ENCODE measurements at places on chromosomes 4 and X.
A peak's percentile ranks its signal among the peaks of the same experiment; 100 is the strongest.

DNA sequence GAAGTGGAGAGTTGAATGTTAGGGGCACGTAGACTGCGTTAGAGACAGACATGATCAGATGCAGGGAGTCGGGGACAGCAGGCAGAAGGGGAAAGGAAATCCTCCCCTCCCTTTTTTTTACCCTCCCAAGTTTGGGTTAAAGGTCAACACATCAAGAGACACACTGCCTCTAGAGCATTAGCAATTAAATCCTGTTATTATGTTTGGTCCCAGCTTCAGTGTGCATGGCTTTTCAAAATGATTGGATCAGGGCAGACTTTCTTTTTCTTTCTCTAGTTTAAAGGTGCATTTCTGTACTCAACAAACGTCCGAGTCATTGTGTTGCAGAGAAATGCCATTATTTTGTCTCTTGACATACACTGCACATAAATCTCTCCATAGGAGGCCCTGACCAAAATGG, 63.9 kb downstream of the USP26 start:
- H3K4me3 ChIP-seq: no peak overlapping the region
- no peaks in the 10 kb centered on the region for H3K4me1 ChIP-seq
- DNase-seq: no peak
- H3K27me3 ChIP-seq: no peaks in the 10 kb centered on the region
- no peak overlapping the region for H3K27ac ChIP-seq

GRCh38 chr4:102789317-102789717, 28.5 kb upstream of the MANBA start:
- no peak overlapping the region for H3K4me3 ChIP-seq
- no peak for DNase-seq
- H3K27me3 ChIP-seq: no peaks in the 10 kb centered on the region
- no peak overlapping the region for H3K27ac ChIP-seq
- H3K36me3 ChIP-seq: peaks cover 33% of the 10 kb centered on the region
- H3K4me1 ChIP-seq: peaks cover 9% of the 10 kb centered on the region

- H3K4me3 ChIP-seq: no peak overlapping the region
- no peak overlapping the region for H3K27ac ChIP-seq
- no peaks in the 10 kb centered on the region for H3K36me3 ChIP-seq
- DNase-seq: no peak
- no peaks in the 10 kb centered on the region for H3K4me1 ChIP-seq
Observed at GRCh38 chr4:11338956-11339782, 89.5 kb downstream of the HS3ST1 start.

DNA sequence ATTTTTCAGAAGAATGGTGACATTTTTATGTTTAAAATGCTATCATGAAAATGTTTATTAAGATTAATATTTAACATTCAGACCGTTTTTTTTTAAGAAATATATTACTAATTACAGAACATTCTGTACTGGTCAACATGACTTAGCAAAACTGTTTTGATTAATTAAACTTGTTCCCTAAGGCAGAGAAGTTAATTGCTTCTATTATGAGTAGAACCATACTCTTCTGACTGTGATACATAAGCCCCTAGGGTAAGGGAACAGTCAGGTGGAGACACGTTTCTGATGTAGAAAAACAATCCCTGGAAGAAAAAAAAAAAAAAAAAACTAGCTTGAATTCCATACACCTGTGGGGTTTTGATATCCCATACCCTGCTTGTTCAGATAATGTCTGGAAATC, 97.4 kb downstream of the GPM6A start:
- no peak for DNase-seq
- no peak overlapping the region for H3K4me3 ChIP-seq
- H3K36me3 ChIP-seq: no peaks in the 10 kb centered on the region
- H3K27me3 ChIP-seq: no peaks in the 10 kb centered on the region
- no peak overlapping the region for H3K27ac ChIP-seq

DNA sequence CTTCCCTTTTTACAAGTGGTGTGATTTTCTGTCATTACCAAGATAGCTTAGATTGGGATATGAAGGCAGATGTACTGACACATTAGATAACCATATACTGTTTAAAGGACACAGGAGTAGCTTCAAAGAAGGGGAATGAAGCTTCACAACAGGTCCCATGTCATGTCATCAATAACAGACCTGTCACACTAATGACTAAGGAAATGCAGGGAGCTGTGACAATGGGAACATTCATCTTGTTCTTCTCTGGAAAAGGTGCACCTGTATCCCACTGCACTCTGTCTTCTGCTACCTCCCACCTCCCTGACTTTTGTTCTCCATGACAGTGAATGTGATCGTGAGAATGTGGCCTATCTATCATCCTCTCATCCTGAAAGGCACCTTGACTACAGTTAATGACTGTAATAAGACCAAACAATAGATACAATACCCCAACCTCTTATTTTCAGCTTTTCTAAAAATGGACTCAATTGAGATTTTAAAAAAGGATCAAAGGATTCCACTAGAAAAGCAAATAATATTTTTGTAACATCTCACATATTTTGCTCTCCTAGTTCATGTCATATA, 472.5 kb downstream of the STPG2 start:
- H3K27ac ChIP-seq: no peak overlapping the region
- DNase-seq: no peak
- H3K27me3 ChIP-seq: no peaks in the 10 kb centered on the region
- H3K4me3 ChIP-seq: no peak overlapping the region

DNA sequence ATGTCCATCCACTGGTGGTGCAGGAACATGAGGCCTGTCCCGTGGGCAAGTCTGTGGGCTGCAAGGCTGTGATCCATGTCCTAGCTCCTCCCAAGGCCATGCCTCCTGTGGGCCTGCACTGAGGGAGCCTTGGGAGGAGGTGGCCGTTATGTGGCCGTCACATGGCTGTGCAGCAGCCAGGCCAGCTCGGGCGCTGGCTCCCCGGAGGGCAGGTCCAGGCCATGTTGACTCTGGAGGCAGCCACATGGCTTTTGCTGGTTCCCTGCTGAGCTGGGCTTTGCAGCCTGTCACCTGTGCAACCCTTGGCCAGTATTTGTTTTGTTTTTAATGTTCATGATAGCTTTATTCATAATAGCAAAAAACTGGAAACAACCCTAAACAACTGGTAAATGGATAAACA, 13.3 kb downstream of the ADRA2C start:
- no peaks in the 10 kb centered on the region for H3K27me3 ChIP-seq
- DNase-seq: no peak
- no peak overlapping the region for H3K4me3 ChIP-seq
- H3K36me3 ChIP-seq: no peaks in the 10 kb centered on the region
- no peak overlapping the region for H3K27ac ChIP-seq
- no peaks in the 10 kb centered on the region for H3K4me1 ChIP-seq

- H3K27me3 ChIP-seq: peaks cover 4% of the 10 kb centered on the region
- no peak for DNase-seq
Observed at GRCh38 chrX:104921584-104922205, 298.8 kb downstream of the TEX13A start.

- H3K4me1 ChIP-seq: peaks cover 15% of the 10 kb centered on the region
- H3K4me3 ChIP-seq: no peak overlapping the region
- no peak overlapping the region for H3K27ac ChIP-seq
- H3K36me3 ChIP-seq: peaks cover 34% of the 10 kb centered on the region
- no peaks in the 10 kb centered on the region for H3K27me3 ChIP-seq
- no peak for DNase-seq
Observed at GRCh38 chr4:17504081-17504480, 7.8 kb downstream of the QDPR start.

DNA sequence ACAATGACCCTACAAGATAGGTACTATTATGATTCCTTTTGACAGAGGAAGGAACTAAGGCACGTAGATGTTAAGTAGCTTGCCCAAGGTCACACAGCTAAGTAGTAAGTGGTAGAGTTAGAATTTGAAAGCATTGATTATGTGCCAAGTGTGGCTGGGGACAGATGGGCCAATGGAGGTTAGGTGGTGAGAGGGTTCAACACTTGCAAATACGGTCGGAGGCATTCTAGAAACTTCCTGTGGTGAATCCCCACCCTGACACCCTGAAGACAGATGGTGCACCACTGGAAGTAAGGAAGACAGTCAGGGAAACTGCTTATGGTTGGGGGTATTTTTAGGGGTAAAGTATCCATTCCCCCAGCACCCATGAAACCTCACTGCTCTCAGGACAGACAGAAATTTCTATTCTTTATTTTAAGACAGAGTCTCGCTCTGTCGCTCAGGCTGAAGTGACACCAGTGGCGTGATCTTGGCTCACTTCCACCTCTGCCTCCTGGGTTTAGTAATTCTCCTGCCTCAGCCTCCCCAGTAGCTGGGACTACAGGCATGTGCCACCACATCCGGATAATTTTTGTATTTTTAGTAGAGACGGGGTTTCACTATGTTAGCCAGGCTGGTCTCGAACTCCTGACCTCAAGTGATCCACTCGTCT, 142.5 kb downstream of the RASL11B start:
- peaks cover 10% of the 10 kb centered on the region for H3K36me3 ChIP-seq
- H3K4me3 ChIP-seq: no peak overlapping the region
- H3K4me1 ChIP-seq: peaks cover 2% of the 10 kb centered on the region
- H3K27me3 ChIP-seq: no peaks in the 10 kb centered on the region
- H3K27ac ChIP-seq: no peak overlapping the region
- no peak for DNase-seq

- H3K4me3 ChIP-seq: no peak overlapping the region
- H3K36me3 ChIP-seq: no peaks in the 10 kb centered on the region
- H3K27me3 ChIP-seq: no peaks in the 10 kb centered on the region
- DNase-seq: no peak
Observed at GRCh38 chr4:144176476-144176875, 36.0 kb upstream of the GYPA start.

DNA sequence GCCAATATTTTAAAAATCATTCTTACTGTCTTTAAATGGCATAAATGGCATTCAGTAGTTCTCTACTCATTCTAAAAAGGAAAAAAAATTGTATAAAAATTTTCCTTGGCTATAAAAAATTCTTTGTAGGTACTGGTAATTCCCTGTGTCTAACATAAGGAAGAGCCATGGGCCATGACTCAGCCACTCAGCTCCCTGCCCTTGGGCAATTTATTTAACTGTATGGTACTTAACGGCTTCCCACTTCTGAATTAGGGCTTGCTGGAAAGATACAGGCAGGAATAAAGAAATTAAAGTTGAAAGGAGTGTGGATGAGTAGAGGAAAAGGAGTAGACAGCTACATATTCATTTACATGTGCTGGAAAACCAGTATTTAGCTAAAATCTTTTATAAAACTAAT, 30.6 kb downstream of the ABHD18 start:
- no peak overlapping the region for H3K4me3 ChIP-seq
- peaks cover 8% of the 10 kb centered on the region for H3K4me1 ChIP-seq
- peaks cover 47% of the 10 kb centered on the region for H3K36me3 ChIP-seq
- no peak overlapping the region for H3K27ac ChIP-seq
- DNase-seq: no peak

DNA sequence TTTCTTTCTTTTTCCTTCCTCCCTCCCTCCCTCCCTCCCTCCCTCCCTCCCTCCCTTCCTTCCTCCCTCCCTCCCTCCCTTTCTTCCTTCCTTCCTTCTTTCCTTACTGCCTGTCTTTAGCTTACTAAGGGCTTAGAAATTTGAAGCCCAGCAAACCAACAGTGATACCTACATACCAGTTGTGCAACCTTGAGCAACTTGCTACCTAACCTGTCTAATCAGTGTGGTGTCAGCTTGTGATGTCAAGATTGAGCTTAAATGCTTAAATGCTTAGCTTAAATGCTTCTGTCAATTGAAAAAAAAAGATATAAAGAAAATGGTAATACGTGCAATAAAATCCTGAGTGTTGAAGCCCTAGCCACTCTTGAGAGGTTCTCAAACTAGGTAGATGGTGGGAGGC, 728.6 kb downstream of the TRIML1 start:
- H3K27ac ChIP-seq: no peak overlapping the region
- no peak for DNase-seq
- H3K36me3 ChIP-seq: no peaks in the 10 kb centered on the region
- H3K4me1 ChIP-seq: no peaks in the 10 kb centered on the region
- H3K27me3 ChIP-seq: no peaks in the 10 kb centered on the region
- no peak overlapping the region for H3K4me3 ChIP-seq

GRCh38 chr4:14874990-14875389, 127.3 kb upstream of the CPEB2 start:
- no peak overlapping the region for H3K27ac ChIP-seq
- H3K36me3 ChIP-seq: peaks cover 8% of the 10 kb centered on the region
- peaks cover 31% of the 10 kb centered on the region for H3K4me1 ChIP-seq
- H3K4me3 ChIP-seq: peak overlapping the region; percentile 23
- H3K27me3 ChIP-seq: peaks cover 3% of the 10 kb centered on the region
- no peak for DNase-seq

- H3K27ac ChIP-seq: no peak overlapping the region
- H3K36me3 ChIP-seq: no peaks in the 10 kb centered on the region
- no peak overlapping the region for H3K4me3 ChIP-seq
Observed at GRCh38 chr4:176949029-176949428, 156.3 kb upstream of the VEGFC start.

- peaks cover 12% of the 10 kb centered on the region for H3K27me3 ChIP-seq
- DNase-seq: no peak
- no peak overlapping the region for H3K4me3 ChIP-seq
- no peak overlapping the region for H3K27ac ChIP-seq
- no peaks in the 10 kb centered on the region for H3K36me3 ChIP-seq
Observed at GRCh38 chr4:89496851-89497250, 189.3 kb upstream of the GPRIN3 start.

GRCh38 chr4:172202480-172203076, 389.4 kb downstream of the GALNTL6 start:
- no peak overlapping the region for H3K4me3 ChIP-seq
- H3K27me3 ChIP-seq: no peaks in the 10 kb centered on the region
- no peaks in the 10 kb centered on the region for H3K4me1 ChIP-seq
- no peak overlapping the region for H3K27ac ChIP-seq
- no peak for DNase-seq
- H3K36me3 ChIP-seq: no peaks in the 10 kb centered on the region

DNA sequence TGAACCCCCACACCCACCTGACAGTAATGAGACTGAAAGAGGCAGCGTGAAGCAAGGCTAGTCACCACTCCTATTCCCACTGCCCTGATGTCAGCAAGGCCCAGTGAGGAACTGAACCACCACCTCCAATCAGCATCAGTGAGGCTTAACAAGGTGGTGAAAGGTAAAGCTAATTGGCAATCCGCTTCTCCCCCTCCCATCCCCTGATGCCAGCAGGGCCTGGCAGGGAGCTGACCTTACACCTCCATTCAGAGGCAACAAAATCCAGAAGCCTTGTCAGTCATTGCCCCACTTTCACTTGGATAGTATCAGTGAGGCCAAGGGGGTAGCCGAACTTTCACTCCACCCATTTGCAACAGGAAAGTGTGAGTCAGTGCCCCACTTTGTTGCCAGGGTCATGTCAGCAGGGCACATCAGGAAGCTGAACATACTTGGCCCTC, 60.8 kb downstream of the AWAT2 start:
- H3K36me3 ChIP-seq: no peaks in the 10 kb centered on the region
- H3K27me3 ChIP-seq: no peaks in the 10 kb centered on the region
- no peak overlapping the region for H3K4me3 ChIP-seq
- no peaks in the 10 kb centered on the region for H3K4me1 ChIP-seq
- H3K27ac ChIP-seq: no peak overlapping the region

GRCh38 chr4:123743848-123744247, 347.3 kb downstream of the SPRY1 start:
- no peaks in the 10 kb centered on the region for H3K36me3 ChIP-seq
- peaks cover 14% of the 10 kb centered on the region for H3K27me3 ChIP-seq
- H3K27ac ChIP-seq: no peak overlapping the region
- no peak for DNase-seq
- no peak overlapping the region for H3K4me3 ChIP-seq
- H3K4me1 ChIP-seq: peaks cover 4% of the 10 kb centered on the region

GRCh38 chr4:3293401-3294391, 875 bp downstream of the RGS12 start:
- DNase-seq: no peak

Measured in activated naive CD8-positive, alpha-beta T cell treated with anti-CD3 and anti-CD28 coated beads, Interleukin-2, amount 10 ng/mL, durations not matched to agents 7 days and 5 days (primary cell).